ENCODE measurements at places on chromosomes 7 and 10. TPM values are rescaled to one million over a fixed set of nuclear protein-coding genes. Genes with fewer than 3 reads are reported as not detected.

CCL26 gene
- 0.53 TPM for polyA plus RNA-seq

ANKRD22 gene
- 3.6 TPM for polyA plus RNA-seq

SNCG gene
- 20.2 TPM for polyA plus RNA-seq

MEOX2 gene
- 1.2 TPM for polyA plus RNA-seq

TAS2R3 gene
- 0.16 TPM for polyA plus RNA-seq

VSTM2A gene
- polyA plus RNA-seq = 1.0 TPM

GPR141 gene
- polyA plus RNA-seq = not detected

SEMA3D gene
- polyA plus RNA-seq = 0.19 TPM

OR6V1 gene
- polyA plus RNA-seq = not detected

GRCh38 chr10:5665373-5666007 lies 905 bp downstream of the ASB13 start:
- no peak for DNase-seq

GRCh38 chr7:91614431-91614830 lies 266.1 kb downstream of the MTERF1 start:
- DNase-seq = no peak

DNA sequence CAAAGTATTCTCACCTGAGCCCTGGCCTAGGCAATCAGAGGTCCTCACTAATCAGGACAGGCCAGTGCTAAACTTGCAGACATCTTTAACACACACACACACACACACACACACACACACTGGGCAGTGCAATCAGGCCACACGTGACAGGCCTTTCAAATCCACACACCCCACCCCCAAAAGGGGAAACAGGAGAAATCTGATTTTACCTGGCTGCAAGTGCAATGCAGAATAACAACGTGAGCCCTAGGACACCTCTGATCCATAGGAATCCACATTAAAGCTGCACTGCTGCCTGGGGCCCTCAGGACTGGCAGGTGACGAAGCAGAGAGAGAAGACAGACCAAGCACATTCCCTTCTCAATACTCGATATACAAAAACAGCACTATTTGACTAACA lies 218.9 kb downstream of the FAM107B start:
- DNase-seq = no peak

- no peak for DNase-seq
Measured at GRCh38 chr10:50421026-50421719, 169.9 kb upstream of the ASAH2 start.

DNA sequence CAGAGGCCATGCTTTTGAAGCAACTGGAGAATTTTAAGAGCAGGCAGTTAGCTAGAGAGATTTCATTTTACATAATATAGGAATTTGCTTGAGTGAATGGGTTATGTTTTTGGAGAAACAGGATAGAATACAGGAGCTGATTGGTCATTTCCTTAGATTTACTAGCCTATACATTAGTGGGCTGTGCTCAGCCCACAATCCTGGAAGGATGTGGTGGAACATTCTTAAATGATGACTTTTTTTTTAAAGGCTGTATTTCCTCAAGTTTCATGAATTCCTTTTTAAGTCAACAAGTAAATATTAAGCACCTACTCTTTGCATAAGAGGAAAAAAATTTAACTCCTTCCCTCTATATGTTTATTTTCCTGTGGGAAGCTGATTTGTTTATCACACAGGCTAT lies 314.4 kb upstream of the BMPER start:
- no peak for DNase-seq

- DNase-seq = no peak
Measured at GRCh38 chr7:20650782-20651181, 35.3 kb downstream of the ABCB5 start.

DNA sequence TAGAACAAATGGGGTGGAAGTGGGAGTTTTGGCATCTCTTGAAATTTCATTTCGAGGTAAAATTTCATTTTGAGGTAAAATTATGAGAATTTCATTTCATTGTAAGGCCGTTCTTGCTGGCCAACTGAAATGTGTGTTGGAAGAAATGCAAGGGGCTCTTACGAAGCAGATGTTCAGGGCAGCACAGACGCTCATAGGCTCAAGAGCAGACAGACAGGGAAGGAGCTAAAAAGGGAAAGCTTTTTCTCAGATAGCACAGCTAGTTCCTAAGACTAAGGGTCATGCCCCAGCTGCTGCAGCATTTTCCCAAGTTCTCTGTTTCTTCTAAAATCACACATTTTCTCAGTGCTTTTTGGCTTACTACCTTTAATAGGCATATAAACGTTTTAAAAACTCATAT lies 65.1 kb upstream of the SFMBT2 start:
- no peak for DNase-seq

DNA sequence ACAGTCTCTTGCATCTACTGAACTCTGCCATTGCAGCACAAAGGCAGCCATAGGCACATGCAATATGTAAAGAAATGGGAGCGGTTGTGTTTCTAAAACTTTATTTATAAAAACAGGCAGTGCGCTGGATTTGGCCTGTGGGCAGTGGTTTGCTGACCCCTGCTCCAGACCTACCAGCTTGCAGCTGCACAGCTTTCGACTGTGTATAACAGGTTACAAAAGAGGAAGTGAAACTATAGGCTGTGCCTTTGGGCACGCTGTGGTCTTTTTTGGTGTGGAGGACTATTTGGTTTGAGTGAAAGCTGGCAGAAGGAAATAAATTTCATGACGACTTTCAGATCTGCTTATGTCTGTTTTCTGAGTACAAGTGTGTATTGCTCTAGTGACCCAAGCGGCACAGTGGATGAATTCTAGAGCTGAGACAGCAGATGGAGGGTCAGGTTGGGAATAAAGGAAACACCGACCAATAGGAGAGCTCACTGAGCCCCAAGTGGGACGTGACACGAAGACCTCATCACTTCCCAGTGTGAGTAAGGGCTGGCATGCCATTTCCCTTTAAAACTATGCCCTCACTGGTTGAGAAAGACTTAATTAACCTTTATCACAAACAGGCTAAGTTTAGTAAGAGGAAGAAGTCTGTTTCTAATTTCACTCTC lies 152.7 kb downstream of the ANK3 start:
- DNase-seq = peak; percentile 44

GRCh38 chr10:85655411-85655810 lies 711.2 kb downstream of the GRID1 start:
- no peak for DNase-seq

DNA sequence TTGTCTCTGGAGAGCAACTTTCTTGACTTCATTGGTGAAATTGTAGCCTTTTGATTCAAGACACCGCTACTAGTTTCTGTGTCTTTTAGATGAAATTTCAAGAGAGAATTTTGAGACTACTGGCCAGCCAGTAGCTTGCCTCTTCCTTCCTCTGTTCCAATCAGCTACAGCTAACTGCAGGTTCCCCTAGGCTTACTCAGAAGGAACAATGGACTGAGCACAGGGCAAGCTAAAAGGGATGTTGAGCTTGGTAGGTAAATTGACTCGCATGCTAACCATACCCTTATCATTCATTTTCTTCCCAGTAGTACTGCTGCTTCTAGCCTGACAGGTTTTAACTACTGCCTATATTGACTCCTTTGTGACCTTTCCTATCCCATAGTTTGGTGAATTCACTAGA lies 81.1 kb downstream of the RUNDC3B start:
- DNase-seq = no peak

DNA sequence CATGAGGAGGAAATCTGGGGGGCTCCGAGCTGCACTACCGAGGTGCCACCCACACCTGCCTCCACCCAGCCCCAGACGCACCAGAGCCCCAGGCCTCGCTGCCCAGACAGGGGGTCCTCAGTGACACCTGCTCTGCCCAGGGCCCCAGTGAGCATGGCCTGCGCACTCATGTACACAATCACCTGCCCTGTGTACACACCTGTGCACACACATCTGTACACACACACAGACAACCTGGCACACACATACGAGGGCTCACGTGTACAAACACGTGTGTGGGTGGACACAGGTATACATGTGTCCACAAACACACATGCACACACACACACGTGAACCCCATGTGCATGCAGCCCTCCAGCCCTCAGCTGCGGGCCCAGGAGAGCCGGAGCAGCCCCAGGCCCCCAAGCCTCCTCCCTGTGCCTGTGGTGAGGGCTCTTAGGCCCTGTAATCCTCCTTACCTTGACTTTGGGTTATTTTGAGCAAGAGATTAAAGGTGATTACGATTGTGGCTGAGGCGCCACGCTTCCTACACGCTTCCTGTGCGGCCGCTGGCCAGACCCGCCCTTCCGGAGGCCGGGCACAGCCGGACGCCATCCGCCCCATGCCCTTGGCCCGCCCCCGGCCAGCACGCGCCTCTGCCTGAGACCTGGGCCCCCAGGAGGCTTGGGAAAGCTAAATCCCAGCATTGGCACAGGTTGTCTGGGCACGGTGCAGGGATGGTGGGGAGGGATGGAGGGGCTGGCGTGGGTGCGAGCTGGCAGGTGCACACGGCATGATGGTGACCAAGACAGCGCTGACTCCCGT lies 71.9 kb downstream of the ELFN1 start:
- no peak for DNase-seq

- DNase-seq = no peak
Measured at GRCh38 chr10:69272624-69273023, 5.7 kb upstream of the HK1 start.

GRCh38 chr10:13767676-13768178 lies 181.0 kb downstream of the PRPF18 start:
- no peak for DNase-seq

DNA sequence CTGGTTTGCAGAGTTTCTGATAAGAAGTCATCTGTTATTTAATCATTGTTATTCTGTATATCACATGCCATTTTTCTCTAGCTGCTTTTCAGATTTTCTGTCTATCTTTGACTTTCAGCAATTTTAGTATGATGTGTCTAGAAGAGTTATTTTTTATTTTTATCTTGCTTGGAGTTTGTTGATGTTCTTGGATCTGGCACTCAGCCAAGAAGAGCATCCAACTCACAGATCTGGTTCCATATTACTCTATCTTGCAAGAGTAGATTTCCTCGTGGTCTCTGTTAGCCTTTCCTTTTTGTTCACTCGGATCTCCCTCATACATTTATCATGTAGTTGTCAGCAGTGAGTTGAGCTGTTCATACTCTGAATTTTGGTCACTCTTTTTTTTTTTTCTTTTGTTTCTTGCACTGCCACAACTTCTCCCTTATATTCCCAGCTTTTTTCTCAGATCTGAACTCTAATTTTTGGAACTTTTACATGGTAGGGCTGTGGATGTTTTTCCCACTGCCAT lies 54.8 kb upstream of the CALCR start:
- no peak for DNase-seq

GRCh38 chr7:102068846-102069245 lies 217.8 kb upstream of the SH2B2 start:
- DNase-seq = no peak

- DNase-seq = no peak
Measured at GRCh38 chr7:77812290-77812685, 13.7 kb downstream of the PHTF2 start.

- DNase-seq = no peak
Measured at GRCh38 chr10:86001521-86001920, 365.1 kb downstream of the GRID1 start.

- no peak for DNase-seq
Measured at GRCh38 chr7:142925413-142925812, 8.1 kb downstream of the TRPV5 start.

GRCh38 chr10:33249659-33250345 lies 84.7 kb downstream of the NRP1 start:
- no peak for DNase-seq

DNA sequence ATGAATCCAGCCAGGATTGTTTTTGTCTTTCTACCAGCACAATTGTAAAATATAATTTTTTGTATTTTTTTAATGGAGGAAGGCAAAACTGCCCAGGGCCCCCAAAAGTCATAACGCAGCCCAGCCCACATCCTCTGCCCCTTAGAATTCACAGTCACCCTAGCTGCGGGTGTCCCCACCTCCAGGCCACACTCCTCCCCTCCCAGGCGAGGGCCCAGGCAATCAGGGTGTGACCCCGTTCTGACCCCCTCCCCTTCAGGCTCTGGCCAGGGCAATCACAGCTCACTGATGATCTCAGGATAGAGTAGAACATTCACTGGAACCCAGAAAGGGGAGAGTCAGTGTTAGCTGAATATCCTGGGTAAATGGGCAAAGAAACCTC lies 92.0 kb upstream of the MACROH2A2 start:
- no peak for DNase-seq

GRCh38 chr7:134946260-134946659 lies 40.0 kb upstream of the AGBL3 start:
- no peak for DNase-seq
